Posterior vena cava (tissue), 2 donors: ENCODE measurements at places on chromosomes 1 and 21. TPM values are rescaled to one million over a fixed set of nuclear protein-coding genes. Genes with fewer than 3 reads are reported as not detected.

The WNT3A gene
- not detected for total RNA-seq

DNA sequence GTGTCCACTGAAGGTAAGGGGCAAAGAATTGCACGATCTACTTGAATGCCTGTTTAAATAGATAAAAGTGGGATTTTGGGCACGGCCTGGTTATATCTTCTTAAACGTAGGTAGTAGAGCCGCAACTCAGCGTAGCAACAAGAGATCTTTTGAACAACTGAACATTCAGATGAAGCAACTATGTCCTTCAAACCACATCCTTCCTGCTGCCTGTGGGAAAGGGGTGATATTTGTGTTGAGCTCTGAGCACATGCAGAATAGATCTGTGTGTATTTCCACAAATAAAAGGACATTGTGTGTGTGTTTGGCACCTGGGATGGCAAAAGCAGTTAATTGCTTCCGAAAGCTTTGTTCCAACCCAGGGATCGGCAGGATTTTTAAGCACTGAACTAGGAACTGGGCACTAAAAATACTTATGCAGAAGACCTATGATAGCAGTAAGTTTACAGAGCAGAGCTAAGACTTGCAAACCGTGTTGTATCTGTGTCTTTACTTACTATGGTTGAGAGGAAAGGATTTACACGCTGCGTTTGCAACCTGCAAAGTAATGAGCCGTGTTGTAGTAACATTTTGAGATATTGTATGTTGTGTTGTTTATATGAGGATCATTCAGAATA is 333.4 kb downstream of the CHRM3 start:
- no peak for DNase-seq

The PAX7 gene
- total RNA-seq = not detected

The OPRD1 gene
- not detected for total RNA-seq

DNA sequence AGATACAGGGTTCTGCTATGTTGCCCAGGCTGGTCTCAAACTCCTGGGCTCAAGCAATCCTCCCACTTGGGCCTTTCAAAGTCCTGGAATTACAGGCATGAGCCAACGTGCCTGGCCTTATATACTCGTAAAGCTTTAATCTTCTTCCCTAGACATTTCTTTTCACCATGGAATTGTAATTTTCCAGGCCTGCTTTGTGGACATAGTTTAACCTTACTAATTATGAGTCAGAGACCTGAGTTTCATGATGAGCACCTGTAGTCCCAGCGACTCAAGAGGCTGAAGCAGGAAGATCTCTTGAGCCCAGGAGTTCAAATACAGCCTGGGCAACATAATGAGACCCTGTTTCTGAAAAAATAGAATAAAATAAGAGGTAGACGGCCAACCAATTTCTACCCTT is 12.3 kb downstream of the PATJ start:
- no peak for DNase-seq

The FMO2 gene
- total RNA-seq = 42.3 TPM

DNA sequence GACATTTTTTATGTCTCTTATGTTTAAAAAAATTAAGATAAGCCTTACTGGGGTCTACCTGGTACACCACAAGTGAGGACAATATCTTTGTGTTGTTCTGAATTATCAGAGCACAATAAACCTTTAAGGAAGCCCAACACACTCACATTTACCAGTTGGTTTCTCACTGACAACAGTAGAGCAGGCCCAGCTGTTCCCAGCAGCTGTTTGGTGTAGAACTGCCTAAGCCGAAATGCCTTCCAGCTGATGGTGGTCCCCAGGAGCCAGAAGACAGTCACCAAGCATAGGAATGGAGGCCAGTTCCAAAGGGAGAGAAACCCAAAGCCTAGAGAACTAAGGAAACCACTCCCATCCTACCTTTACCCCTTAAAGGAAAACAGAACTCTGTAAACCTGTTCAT is 428.6 kb upstream of the CAMK1G start:
- DNase-seq = no peak

DNA sequence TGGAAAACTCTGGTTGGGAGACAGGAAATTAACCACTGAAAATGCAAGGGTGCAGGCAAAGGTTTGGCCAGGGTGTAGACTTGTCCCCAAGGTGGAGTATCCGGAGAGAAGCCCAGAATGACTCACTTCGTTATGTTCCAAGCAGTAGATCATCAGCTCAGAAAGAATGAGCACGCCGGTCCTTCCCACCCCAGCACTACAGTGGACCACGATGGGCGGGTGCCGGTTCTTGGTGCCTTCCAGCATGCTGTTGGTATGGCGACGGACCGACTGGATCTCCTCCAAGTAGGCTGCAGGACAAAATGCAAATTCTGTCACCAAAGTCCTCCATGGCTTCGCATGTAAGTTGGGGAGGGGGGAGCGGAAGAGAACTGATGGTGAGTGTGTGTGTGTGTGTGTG is 83.4 kb downstream of the SMYD2 start:
- DNase-seq = peak; percentile 91

The PTPRF gene
- 68.3 TPM for total RNA-seq

The HSF2BP gene
- total RNA-seq = 0.48 TPM

The SUSD4 gene
- total RNA-seq = 0.56 TPM

The AMY1C gene
- total RNA-seq = not detected

GRCh38 chr1:183214021-183214970 is 28.2 kb downstream of the LAMC2 start:
- no peak for DNase-seq

The CYB561D1 gene
- total RNA-seq = 11.3 TPM
